Left kidney (tissue), 8 donors: ENCODE measurements at places on chromosomes 11 and 22.

DNA sequence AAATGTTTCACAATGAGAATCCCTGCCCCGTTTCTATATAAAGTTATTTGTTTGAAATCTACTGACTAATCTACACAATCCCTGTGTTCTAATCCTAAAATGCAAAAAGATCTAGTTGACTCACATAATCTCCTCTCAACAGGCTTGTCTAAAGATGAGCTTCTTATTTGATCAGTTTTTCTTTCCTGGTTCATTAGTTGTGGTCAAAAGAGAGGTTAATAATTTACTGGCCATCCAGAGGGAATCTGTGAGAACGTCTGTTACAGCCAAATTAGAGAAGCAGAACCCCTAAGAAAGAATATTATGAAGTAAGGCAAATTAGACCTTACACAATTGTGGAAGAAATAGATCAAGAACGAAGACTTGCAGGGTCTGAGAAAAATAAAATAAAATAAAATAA, 173.7 kb upstream of the ANO3 start:
- DNase-seq = no peak

- DNase-seq = no peak
Observed at GRCh38 chr11:134592391-134592990, 180.4 kb upstream of the B3GAT1 start.

DNA sequence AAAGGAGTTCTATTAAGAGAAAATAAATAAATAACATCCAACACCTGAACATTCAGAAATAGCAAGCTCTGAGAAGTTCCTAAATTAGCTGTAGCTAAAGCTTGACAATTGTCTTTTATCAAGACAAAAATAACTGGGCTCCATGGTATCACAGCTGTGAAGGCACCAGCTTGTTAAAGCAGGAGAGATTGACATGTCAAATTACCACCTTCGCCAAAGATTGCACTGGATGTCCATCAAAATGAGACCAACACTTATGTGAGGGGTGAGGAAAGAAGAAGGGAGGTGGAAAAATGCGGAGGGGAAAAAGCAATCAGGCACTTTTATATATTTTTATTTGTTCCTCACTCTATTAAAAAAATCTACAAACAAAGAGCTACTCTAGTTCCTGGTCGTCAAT, 1827.5 kb upstream of the RAG2 start:
- no peak for DNase-seq

DNA sequence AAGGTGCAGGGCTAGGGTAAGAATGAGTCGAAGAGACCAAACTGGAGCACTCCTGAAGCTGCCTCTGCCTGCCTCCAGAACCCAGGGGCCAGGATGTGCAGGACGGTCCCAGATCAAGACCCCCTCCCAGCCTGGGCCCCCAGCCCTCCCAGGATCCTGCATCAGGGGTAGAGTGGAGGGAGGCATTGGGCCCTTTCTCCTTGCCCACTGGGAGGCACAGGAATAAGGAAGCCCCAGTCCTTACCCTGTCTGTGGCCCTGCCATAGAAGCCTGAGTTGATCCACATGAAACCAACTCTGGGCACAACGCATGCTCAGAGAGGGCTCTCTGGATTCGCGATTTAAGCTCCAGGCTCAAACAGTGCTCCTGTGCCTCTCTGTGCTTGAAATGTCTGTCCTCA, 661.8 kb upstream of the B3GAT1 start:
- DNase-seq = no peak

- no peak for DNase-seq
Observed at GRCh38 chr11:59267736-59268475, 55.2 kb upstream of the MPEG1 start.

- no peak for DNase-seq
Observed at GRCh38 chr22:30855677-30856518, 112.7 kb downstream of the MORC2 start.

GRCh38 chr11:108965306-108966001, 300.6 kb downstream of the DDX10 start:
- no peak for DNase-seq

GRCh38 chr22:31683181-31684105, 21.4 kb upstream of the PISD start:
- no peak for DNase-seq

- DNase-seq = no peak
Observed at GRCh38 chr11:797296-798092, 587 bp downstream of the SLC25A22 start.

GRCh38 chr11:118002010-118002540, 15.9 kb downstream of the IL10RA start:
- no peak for DNase-seq

DNA sequence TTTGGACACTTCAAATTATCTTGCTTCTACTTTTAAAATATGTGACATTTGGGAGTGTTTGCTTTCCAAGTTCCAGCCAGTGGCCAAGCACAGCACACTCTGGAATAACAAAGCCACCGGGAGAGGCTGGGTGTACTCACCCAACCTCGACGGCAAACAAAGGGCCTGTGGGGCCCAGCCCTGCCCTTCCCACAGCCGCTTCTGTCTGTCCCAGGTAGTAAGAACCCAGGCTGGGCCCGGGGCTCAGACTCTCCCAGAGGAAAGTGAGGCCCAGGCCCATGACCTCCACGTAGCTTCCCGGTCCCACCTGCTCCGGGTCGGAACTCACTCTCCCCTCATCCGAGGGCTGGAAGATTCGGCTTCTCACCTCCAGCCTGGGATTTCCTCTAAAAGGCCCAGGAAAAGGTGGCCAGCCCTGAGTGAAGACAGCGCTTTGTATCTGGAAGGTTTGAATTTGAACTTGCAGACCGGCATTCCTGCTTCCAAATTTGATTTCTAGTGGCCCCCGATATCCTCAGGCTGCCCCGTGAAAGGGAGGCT, 93.5 kb downstream of the CELSR1 start:
- DNase-seq = no peak

GRCh38 chr11:68145120-68145866, 24.1 kb upstream of the CHKA start:
- no peak for DNase-seq

- DNase-seq = no peak
Observed at GRCh38 chr11:70068950-70069349, 9.2 kb upstream of the ANO1 start.

- no peak for DNase-seq
Observed at GRCh38 chr11:34188181-34188580, 82.8 kb downstream of the NAT10 start.

GRCh38 chr11:83681906-83682610, 395.9 kb upstream of the CCDC90B start:
- DNase-seq = no peak

DNA sequence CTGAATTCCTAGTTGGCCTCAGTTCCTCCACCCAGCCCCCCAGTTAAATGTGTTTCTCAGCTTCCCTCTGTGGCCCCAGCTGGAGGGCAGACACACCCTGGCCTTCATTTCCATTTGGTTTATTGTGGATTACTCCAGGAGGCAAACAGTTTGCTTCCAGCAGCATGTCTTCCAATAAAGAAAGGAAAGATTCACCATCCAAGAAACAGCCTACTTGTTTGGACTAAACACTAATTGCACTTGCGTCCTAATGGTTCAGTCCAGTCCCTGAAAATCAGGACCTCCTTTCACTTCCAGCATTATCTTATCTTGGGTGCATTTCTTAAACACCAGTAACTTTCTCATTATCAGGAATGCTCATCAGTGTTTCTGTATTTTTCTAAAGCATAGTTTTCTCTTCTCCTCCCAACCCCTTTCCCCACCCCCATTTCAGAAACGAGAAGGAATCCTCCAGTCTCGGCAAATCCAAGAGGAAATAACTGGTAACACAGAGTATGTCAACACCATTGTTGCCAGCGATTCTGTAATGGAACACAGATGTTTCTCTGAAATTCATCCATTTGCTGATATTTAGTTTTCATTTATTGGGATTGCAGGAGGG, 130.9 kb downstream of the PARVA start:
- DNase-seq = peak; percentile 17

DNA sequence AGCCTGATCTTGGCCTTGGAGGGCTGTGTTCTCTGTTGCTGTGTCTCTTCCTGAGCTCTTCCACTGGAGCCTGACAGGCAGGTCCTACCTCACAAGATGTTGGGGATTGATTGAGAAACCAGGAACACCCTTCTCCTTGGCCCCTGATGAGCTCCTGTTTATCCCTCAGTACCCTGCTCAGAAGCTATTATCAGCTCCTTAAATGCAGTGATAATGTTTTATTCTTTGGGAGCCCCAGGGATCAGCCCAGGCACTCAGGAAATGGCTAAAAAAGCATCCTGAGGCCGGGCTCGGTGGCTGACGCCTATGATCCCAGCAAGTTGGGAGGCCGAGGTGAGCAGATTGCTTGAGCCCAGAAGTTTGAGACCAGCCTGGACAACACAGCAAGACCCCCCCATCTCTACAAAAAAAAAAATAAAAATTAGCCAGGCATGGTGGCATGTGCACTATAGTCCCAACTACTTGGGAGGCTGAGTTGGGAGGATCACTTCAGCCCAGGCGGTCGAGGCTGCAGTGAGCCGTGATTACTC, 4.9 kb upstream of the PHLDA2 start:
- DNase-seq = no peak

DNA sequence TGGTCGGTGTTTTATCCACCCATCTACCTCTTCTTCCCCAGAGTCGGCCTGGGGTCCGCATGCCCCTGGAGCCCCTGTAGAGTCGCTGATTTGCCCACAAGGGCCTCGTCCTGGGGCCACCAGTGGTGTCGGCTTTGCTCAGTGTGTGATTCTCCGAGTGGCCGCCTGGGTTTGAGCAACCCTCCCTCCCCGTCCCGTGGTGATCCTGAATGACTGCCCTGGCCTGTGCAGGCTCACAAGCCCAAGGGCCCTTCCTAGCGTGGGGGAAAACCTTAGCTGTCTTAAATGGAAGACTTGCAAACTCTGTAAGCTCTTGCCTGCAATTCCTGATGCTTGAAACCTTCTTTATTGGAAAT, 128.3 kb downstream of the OSBP2 start:
- DNase-seq = no peak

- DNase-seq = no peak
Observed at GRCh38 chr11:114166897-114167323, 107.4 kb downstream of the ZBTB16 start.

DNA sequence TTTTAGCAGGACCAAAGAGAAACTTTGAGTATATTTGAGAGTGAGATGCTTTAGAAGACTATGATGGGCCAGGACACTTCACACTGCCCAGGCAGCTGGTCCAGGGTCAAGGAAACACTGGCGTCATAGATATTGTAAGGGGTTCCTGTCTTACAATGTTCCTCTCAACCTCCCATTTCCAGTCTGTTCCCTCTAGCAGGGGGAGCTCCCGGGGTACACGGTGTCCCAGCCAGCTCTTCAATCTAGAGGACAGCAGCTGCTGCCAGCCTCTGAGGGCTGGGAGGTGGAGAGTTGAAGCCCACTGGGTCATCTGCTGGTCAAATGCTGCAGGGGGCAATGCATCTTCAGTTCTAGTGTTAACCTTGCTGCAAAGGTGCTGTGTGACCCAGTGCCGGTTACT, 40.7 kb upstream of the TIMP3 start:
- DNase-seq = no peak

DNA sequence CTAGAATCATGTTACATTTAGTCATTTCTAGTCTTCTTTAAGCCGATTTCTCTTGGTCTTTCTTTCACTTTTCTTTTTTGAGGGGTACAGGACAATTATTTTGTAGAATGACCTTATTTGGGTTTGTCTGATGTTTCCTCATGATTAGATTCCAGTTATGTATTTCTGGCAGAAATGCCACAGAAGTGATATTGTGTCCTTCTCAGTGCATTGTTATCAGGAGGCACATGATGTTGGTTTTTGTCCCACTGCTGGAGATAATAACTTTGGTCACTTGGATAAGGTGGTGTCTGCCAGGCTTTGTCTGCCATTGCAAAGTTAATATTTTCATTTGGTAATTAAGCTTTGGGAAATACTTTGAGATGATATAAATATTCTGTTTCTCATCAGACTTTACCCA, 100.3 kb downstream of the RRM1 start:
- DNase-seq = no peak

DNA sequence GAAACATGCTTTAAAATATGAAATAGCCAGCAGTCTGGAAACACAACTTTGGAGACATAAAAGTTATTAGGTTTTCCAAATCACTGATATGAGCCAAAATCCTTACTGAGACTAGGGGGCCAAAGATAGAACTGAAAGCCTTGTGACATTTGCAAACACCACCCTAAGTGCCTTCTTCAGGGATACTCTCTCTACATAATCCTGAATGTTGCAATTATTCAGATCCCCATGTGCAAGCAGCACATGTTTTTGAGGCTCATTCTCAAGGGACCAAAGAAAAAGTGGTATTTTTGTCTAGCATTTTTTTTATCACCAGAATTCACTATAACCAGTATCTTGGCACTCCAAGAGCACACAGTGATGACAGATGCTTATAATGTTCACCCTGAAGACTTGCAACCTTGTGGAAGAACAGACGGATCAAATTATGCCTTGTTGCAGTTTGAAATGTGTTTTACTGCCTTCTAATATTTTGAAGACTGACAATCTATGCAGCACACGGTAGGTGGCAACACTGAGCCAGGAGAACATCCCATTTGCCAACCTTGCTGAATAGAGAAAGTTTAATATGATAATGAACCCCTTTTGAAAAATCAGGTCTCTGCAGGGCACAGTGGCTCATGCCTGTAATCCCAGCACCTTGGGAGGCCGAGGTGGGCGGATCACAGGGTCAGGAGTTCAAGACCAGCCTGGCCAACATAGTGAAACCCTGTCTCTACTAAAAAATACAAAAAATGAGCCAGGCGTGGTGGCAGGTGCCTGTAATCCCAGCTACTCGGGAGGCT, 78.5 kb downstream of the PLEKHA7 start:
- DNase-seq = no peak

DNA sequence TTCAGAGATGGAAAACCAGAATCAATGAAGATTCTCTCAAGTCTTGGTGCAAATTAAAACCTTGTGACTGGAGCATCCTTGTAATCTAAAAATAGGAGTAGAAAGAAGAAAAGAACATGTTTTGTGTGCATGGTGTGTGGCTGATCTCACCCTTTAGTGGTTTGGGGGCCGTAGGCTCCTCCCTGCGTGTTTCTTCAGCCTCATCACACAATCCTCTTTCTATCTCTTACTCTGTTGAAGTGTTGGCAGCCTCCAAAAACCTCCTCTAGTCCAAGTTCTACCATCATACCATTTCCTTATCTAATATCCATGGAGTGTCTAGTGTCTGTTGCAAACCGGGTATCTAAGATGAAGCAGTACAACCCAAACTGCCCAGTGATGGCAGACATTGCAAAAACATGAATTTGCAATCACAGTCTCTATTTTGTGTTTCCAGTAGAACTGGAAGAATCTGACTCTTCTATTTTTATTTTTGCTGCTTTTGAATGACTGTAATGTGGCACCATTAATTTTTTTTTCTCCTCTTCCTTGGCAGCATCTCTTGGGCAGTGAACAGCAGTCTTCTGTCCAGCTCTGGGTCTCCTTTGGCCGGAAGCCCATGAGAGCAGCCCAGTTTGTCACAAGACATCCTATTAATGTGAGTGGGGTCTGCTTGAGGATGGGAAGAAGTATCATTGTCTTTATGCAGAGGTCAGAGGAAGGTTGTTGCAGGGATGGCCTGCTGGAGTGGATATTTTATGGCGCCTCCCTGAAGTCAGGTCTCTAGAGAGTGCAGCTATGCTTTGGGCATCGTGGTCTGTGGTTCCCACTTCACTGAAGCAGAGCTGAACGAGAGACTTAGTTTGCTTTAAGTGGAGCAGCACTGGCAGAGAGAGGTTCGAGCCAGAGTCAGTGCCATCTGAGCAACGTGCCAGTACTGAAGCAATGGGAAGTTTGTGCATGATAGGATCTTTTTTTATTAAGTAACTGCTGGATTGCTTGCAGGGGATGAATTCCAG, 60.0 kb upstream of the SORL1-AS1 start:
- DNase-seq = no peak
